ENCODE measurements at places on chromosomes 2 and 18.

- DNase-seq: peak; percentile 67
These were observed 673 bp downstream of the PCBP1 start for GRCh38 chr2:70087702-70088597.

DNA sequence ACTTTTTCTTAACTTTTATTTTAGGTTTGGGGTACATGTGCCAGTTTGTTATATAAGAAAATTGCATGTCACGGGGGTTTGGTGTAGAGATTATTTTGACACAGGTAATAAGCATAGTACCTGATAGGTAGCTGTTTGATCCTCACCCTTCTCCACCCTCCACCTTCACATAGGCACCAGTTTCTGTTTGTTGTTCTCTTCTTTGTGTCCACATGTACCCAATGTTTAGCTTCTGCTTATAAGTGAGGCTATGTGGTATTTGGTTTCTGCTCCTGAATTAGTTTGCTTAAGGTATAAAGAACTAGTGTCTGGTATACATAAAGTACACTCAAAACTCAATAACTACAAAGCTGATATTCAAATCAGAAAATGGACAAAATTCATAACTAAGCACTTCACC, 654.6 kb upstream of the LINC00305 start:
- DNase-seq: no peak

DNA sequence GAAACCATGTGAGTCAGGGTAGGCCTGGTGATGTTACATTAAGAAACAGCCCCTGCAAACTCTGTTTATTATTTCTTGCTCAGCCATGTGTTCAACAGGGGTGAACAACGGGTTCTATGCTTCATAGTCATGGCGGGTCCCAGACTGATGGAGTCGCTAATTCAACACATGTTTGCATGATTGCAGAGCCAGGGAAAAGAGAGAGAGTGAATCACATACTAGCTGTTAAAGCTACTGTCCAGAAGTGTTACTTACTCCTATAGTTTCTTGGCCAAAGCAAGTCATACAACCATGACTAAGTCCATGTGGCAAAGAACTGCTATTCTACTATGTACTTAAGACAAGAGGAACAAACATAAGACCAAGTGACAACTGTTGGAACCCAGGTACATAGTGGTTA, 241.2 kb upstream of the SKOR2 start:
- no peak for DNase-seq

DNA sequence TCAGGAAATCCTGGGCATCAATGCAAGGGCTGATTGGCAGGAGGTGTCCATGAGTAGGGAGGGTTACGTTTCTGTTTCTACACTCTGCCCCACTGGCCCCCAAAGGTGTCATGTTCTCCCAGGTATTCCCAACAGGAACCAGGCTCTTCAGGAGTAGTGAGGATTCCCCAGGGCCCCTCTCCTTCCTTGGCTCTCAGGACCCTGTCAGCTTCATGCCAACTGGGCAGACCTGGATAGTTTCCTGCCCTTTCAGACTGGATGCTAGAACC, 480.6 kb upstream of the HS6ST1 start:
- no peak for DNase-seq

DNA sequence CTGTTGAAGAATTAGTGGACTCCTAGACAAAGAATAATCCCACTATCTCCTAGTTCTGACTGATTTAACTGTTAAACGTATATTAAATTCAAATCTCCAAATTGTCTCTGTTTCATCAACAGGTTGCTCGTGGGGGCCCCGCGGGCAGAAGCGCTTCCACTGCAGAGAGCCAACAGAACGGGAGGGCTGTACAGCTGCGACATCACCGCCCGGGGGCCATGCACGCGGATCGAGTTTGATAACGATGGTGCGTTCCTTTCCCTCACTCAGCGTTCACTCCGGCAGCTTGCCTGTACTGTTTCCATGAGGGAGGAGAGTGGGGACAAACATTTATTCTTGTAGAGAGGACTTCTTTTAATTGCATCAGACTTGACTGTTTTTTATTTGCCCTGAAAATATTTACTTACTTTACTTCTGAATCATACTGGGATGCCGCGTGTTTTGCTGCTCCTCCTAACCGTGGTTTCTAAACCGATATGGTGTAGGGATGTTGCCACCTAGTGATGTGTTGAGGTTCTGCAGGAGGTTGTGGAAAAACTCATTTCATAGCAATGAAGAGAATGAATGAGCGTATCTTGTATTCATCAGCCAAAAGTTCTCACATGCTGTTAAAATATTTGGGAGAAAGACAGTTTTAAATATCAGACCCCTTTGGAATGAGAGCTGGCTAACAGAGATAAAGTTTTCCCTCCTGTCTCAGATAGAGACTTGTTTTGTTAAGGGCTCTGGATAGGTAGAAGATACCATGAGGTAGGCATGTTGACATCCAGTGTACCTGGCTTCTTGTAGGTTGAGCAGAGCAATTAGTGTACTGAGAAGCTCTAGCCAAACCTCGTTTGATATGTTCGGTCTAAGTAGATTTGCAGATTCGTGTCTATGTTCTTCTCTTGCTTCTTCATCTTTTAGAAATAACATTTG, 38.3 kb downstream of the ITGA6 start:
- peak; percentile 84 for DNase-seq

GRCh38 chr2:50466685-50467084, 565.2 kb downstream of the NRXN1 start:
- no peak for DNase-seq

- no peak for DNase-seq
These were observed 222.7 kb upstream of the PIK3C3 start for GRCh38 chr18:41732356-41732755.

GRCh38 chr2:216416571-216417307, 4.5 kb downstream of the SMARCAL1 start:
- DNase-seq: no peak

DNA sequence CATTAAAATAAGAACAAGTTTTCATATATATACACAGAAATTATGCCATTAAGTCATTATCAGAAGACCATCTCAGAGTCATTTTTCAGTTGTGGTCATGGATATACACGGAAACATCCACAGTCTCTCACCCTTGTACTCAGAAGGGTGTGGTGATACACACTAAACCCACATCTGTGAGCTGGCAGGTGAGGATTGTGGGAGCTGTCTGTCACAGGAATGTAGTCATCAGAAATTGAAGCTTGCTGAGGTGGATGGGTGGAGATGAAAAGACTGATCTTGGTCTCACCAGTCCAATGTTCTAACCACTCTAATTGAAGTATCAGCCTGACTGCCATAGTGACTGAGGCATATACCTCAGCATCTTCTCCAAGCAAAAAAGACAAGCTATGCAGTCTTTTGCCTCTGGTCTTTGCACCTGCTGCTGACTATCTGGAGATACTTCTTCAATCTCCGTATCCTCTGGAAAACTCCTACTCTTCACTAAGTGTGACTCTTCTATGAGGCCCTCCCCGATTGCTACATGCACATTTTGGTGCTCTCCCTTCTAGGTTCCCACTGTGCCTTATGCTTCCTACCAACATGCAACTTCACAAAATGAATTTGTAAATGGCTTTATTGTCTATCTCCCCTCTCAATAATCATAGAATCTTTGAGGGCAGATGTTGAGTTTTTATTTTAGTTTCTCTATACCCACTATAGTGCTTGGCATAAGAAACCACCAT, 232.8 kb downstream of the DYM start:
- DNase-seq: no peak

GRCh38 chr2:160696087-160696452, 202.5 kb upstream of the RBMS1 start:
- DNase-seq: no peak

GRCh38 chr2:172849519-172850217, 114.0 kb downstream of the RAPGEF4 start:
- DNase-seq: no peak

DNA sequence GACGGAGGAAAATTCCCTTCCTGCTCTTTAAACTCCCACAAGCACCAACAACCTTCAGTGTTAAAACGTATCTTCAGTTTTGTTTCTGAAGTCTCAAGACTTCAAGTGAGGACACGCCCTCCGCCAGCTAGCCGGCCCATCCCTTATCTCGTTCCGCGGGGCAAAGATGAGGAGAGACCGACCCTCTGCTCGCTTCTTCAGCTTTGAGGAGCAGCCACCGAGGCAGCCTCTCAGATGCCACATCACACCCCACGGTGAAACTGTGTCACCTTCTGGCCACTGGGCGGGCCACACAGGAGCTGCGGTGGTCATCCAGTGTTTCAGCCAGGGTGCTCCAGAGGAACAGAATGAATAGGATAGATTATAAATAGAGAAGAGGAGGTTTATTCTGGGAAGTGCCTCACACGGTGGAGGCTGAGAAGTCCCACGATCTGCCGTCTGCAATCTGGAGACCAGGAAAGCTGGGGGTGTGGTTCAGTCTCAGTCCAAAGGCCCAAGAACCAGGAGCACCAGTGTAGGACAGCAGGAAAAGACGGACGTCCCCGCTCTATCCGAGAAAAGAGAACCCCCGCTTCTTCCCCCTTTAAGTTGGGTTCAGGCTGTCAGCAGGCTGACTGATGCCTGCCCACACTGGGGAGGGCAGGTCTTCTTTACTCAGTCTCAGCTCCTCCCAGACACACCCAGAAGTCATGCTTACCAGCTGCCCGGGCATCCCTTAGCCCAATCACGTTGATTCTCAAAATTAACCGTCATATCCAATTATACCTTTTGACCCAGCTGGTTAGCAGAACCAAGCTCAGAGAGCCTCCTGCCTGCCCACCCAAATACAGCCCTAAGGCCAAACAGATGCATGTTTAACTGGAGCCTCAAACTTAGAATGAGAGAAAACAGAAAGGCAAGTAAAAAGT, 399.7 kb upstream of the ID2 start:
- DNase-seq: no peak

DNA sequence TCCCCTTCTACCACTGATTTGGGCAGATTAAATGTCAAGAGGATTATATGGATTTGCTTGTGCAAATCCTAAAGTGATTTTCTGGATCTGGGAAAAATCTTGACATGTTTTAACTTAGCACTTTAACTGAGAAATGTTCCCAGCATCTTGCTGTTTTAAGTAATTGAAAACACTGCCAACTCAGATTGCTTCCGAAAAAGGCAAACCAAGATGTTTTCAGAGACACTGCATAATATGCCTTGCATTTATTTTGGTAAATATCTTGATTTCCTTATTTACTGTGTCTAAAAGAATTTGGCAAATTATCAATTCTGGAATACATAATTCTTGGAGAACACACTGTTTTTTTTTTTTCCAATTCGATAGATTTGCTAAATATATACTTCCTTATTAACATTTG, 385.0 kb upstream of the FAM98A start:
- DNase-seq: no peak

DNA sequence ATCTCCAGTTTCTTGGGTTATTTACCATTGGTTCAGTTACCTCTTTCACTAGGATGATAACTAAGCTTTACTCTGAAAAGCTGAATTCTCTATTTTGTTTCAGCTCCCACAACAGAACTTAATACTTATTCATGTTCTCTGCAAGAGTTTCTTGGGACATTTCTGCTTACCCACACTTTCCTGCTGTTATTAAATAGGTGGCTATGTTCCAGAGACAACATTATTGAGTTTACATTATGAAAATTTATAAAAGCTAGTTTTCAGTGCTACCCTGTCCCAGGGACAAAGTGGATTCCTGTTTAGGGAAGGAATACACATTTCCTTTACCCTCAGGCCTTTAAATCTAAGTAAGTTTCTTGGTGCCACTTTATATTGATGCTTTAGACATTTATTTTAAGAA, 7.0 kb upstream of the GPD2 start:
- DNase-seq: no peak

GRCh38 chr2:148928395-148928794, 53.4 kb downstream of the KIF5C start:
- DNase-seq: peak; percentile 67

- no peak for DNase-seq
These were observed 74.5 kb upstream of the NOSTRIN start for GRCh38 chr2:168727904-168728470.

GRCh38 chr2:9985531-9986328, 34.2 kb downstream of the GRHL1 start:
- no peak for DNase-seq

DNA sequence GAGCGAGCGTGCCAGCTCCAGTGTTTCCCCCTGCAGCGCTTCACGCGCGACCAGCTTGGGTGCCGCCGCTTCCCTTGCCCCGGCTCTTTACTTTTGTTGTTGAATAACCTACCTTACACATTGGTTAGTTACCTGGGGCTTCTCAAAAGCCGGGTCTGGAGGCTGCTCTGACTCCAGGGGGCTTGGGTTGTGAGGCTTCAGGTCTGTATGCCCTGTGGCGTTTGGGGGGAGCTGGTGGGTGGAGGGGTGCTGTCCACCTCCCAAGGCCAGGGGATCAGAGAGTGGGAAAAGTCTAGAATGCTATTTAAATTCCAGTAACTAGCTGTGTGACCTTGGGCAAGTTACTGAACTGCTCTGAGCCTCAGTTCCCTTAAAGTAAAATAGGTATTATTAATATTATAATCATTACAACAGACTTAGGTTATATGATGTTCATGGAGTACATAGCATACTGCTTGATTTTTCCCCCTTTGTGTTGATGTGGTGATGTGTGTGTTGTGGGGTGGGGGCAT, 770 bp downstream of the LYPD6B start:
- no peak for DNase-seq

DNA sequence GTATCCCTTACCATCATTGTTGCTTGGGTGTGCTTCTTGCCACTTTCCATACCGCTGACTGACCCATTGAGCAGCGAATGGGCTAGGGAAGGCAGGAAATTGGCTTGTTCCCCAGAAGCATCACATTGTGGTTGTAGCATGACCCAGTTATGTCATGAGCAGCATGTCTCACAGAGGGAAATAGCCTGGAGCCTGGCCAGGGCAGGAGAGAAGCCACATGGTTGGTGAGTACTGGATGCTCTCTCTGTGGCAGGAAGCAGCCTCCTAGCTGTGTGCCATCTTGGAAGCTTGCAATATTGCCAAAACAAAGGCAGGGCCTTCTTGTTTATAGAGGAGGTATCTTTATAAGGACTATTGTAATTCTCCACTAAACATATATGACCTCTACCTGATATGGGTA, 482.6 kb downstream of the PIK3C3 start:
- no peak for DNase-seq

- DNase-seq: peak; percentile 15
These were observed 37.4 kb upstream of the SLC9A2 start for GRCh38 chr2:102581911-102582310.

GRCh38 chr2:53724536-53724935, 43.1 kb upstream of the CHAC2 start:
- DNase-seq: no peak

DNA sequence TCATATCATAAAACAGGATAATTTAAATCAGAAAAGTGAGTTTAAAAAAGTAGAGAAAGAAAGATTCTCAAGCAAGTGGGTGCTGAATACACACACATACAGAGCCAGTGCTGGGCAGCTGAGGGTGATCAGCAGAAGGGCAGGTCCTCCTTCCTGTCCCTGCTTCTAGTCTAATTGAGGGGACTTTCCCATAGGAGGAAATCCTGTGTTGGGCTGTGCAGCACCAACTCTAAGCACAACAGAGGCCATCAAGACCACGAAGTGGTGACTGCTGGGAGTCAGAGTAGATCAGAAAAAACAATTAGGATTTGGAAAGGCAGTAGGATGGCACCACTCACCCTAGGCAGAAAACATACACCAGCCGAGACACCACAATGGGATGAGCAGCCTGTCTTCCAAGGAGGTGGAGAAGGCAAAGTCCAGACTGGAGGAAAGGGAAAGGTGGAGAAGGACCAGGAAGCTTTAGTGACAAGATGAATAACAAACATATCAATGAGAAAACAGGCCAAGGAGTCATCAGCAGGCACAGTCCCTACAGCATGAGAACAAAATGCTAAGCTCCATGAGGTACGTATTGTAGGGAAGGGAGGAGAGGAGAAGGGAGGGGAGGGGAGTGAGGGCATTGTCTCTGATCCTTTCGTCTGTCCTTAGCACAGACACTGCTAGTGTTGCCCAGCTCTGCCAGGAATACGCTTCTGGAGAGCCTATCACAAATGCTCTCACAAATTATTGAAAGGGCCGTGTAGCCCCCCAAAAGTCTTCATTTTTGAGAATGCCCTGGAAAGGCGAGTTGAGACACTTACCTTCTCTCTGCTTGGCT, 16.7 kb upstream of the MSGN1 start:
- no peak for DNase-seq
